GM20000 (cell line): ENCODE measurements at places on chromosomes 3 and 15.

GRCh38 chr3:9066775-9067174 is 103.5 kb upstream of the RAD18 start:
- DNase-seq: no peak

DNA sequence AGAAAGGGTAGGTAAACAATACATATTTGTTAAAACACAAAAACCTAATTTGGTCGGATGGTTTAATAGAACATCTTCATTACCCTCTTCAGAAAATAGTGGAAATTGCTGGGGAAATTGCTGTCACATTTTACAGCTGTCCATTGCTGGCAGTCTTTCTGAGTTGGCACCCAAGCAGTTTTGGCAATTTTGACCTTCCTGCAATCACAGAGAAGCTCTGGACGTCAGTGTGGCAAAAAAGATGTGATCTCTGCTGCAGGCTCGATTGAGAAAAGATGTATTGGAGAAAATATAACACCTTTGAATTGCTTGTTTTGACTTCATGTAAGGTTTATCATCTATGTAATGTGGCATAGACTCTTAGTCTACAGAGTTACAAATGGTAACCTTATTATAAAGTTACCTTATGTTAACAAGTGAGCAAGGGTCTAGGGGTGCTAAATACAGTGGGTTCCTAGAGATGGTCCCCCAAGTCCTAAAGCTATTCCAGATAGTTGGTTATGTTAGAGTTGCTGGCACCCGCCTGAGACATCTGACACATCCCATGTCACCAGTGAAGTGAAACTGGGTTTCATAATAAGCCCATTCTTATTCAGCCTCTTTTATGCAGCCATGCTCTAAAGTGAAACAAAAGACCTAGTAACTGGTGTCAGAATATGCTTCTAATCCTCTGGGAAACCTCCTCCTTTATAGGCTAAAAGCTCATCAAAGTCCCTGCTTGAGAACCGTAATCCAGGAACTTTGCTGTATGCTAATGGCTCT is 14.0 kb downstream of the UBE2E1 start:
- no peak for DNase-seq

DNA sequence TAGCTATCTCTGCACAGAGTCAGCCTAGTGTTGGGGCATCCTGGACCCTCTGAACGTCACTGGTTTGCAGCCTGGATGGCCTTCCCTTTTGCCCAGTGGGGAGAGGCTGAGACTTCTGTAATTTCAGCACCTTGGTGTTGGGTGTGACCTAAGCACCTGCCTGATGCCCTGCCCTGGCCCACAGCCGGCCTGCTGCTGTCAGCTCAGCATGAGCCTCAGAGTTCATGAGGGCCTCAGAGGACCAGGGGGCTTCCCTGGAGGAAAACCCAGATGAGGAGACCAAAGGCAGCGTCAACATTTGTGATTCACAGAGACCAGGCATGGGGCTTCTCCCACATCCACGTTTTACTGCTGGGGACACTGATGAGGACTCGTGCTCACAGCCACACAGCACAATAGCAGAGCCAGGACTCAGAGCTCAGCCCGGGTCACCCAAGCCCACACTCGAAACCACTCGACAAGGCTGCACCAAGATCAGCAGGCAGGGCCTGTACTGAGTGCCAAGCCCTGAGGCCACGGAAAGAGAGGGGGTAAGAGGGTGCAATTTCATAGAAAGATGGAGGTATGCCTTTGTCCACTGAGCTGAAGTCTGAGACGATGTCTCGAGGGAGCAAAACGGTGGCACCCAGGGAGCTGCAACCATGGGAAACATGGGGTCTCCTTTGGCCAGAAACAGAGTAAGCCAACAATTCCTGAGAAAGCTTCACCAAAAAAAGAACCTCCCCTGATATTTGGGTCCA is 9.9 kb upstream of the GP9 start:
- DNase-seq: no peak

- no peak for DNase-seq
Measured at GRCh38 chr15:90812171-90812957, 56.0 kb upstream of the FURIN start.

DNA sequence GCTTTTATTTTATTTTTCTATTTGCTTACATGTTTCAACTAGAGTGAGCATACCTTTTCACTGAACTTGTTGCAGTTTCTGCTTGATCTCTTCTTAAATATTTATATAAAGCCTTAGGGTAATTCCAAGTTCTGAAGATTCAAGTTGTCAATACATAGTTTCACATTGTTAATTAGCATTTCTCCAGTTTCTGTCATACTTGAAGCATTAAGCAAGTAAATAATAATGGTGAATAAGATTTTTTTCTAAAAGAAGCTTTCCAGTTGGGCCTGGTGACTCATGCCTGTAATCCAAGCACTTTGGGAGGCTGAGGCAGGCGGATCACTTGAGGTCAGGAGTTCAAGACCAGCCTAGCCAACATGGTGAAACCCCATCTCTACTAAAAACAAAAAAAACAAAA is 53.9 kb downstream of the CALML4 start:
- no peak for DNase-seq

- no peak for DNase-seq
Measured at GRCh38 chr3:53111822-53112221, 18.4 kb downstream of the RFT1 start.

DNA sequence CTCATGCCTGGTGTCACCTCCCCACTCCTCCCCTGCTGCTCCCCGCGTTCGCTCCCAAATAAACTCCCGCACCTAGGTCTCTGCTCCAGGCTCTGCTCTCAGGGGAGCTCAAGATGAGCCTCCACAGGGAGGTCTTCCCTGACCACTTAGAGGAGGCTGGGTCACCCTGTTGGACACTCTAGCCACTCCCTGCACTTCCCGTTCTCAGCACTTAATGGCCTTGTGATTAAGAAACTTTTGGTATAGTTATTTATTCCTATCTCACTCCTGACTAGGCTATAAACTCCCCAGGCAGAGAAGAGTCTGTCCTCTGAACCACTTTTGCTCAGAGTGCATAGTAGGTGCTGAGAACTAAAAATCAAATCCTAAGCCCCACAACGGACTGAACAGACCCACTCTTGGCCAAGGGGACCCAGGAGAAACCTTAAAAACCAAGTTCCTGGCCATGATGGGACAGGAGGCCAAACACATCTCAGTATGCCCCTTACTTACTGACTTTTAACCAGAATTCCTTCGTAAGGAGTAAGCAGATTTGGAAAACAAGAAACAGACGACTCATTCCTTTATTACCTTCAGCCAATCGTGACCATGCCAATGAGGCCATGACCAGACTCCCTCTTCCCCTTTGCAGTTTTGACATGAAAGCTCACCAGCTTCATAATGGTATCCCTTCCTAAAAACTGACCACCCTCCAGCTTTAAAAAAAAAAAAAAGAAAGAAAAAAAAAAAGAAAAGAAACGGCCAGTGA is 69.0 kb upstream of the HRH1 start:
- no peak for DNase-seq

DNA sequence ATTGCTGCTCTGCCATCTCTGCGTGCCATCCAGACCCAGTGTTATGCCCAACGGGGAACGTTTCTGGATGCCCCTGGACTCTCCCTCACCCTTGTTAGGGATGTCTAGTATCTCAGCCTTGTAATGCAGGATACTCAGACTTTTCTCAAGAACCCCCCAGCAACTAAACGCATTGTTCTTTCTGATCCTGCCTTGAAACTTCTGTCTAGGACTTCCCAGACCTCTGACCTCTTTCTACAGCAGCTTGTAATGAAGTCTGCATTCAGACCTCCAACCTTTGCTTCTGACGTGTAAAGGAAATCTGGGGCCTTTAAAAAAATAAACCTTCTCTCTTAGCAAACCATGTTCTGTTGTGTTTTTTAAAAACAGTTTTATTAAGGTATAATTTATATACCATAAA is 139.5 kb downstream of the KCNAB1 start:
- no peak for DNase-seq

GRCh38 chr15:79329171-79329611 is 18.3 kb downstream of the TMED3 start:
- DNase-seq: no peak

- no peak for DNase-seq
Measured at GRCh38 chr3:112617285-112617684, 23.7 kb downstream of the CCDC80 start.

DNA sequence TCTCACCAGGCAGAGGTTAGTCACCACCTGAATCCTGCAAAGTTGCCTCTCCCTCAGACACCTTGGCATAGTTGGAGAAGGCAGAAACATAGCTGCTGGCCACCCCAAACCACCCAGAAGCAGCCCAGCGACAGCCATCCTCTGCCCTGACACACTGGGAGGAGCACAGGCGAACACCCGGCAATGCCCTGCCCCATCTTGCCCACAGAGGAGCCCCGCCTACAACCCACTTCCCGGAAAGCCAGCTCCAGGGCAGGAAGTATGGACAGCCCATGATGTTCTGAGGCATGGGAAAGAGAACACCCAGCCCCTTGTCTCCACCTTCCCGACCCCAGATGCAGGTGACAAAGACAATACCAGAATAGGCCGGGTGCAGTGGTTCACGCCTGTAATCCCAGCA is 12.6 kb upstream of the SHISA5 start:
- no peak for DNase-seq

GRCh38 chr15:81296673-81297072 is 27.3 kb downstream of the STARD5 start:
- peak; percentile 55 for DNase-seq

GRCh38 chr3:127987309-127987995 is 64.8 kb upstream of the SEC61A1 start:
- DNase-seq: no peak

DNA sequence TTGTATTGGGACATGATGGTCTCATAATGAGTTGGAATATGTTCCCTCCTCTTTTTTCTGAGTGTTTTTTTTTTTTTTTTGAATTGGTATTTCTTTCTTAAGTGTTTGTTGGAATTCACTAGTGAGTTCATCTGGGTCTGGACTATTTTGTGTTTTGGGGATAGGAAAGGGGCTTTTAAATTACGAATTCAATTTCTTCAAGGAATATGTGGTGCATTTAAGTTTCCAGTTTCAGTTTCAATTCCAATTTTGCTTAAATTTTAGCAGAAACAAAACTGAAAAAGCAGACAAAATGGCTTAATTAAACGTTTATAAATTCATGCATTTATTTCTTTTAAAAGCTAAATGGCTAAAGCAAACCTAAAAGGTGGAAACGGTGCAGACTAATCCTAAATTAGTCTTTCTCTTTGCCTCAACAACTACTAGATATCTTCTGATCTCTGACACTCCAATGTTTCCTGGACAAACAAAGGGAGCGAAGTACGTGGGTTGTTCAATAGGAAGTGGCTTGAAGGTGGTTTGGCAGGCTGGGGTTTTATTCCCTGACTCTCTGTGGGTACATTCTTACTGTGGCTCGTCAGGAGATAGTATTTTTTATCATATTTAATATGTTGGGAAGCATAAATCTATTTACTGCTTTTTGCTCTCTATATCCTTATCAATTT is 50.0 kb upstream of the CORO2B start:
- DNase-seq: no peak

GRCh38 chr3:133701435-133702358 is 40.0 kb upstream of the TOPBP1 start:
- DNase-seq: no peak

DNA sequence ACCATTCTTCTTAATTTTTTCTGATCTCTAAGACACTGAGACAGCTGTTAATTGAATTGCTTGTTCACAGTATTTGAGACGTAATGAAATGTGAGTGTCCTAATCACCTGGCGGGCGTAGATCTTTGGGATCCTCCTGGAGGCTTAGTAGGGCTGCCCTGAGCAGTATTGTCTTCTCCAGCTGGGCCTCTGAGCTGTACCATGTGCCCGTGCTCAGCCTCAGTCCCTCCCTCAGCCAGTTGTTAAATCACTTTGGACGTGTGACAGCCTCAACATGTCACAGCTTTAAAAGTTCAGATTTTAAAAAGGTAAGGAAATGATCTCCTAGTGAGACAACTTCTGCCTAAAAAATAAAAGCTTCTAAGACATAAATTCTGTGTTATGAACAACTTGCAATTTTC is 35.5 kb downstream of the IGF1R start:
- no peak for DNase-seq

DNA sequence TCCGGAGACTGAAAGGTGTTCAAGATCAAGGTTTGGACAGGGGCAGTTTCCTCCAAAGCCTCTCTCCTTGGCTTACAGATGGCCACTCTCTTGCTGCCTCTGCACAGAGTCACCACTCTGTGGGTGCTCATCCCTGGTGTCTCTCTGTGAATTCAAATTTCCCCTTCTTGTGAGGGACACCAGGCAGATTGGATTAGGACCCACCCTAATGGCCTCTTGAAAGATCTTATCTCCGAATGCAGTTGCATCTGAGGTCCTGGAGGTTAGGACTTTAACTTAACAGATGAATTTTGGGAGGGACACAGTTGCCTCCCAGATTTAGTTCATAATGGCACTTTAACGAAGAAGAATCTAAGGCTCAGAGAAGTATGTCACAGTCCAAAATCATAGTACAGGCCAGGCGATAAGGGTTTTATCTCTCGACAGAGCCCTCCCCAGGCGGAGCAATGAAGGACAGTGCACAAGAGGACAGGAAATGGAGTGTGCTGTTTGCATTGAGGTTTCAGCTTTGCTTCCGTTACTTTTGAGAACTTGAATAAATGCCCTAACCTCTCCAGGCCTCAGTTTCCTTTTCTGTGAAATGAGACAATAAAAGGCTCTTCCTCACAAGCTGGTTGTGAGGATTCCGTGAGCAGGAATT is 38.9 kb upstream of the KIF23 start:
- DNase-seq: no peak

DNA sequence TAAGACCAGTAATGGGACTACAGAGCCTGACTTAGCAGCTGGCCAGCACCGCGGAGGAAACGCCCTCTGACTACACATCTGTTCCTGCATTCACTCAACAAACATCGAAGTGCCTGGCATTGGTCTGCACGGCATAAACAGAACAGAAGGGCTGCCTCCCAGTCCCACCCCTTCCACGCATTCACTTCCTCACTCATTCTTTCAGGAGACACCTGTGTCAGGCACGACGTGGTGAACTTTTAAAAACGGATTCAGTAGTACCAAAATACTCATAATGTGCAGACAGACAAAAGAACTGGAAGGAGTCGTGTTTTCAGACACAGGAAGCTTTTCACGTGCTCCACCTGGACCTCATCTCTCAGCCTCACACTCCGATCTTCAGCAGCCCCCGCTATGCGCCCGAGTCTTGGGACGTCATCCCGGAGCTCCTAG is 123.3 kb downstream of the XXYLT1 start:
- peak; percentile 85 for DNase-seq

- DNase-seq: no peak
Measured at GRCh38 chr15:49212897-49213296, 42.9 kb downstream of the GALK2 start.

- DNase-seq: no peak
Measured at GRCh38 chr15:26628071-26628470, 144.8 kb downstream of the GABRB3 start.

DNA sequence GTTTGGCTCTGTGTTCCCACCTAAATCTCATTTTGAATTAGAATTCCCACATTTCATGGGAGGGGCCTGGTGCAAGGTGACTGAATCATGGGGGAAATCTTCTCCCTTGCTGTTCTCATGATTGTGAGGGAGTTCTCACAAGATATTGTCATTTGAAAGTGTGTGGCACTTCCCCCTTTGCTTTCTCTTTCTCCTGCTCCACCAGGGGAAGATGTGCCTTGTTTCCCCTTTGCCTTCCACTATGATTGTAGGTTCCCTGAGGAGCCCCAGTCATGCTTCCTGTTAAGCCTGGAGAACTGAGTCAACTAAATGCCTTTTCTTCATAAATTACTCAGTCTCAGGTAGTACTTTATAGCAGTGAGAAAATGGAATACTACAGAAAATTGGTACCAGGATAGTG is 157.2 kb upstream of the TPRG1 start:
- no peak for DNase-seq
